ENCODE measurements at places on chromosomes 16 and 17.

GRCh38 chr17:57114085-57114673 lies 29.1 kb downstream of the AKAP1 start:
- DNase-seq = peak; percentile 46

GRCh38 chr16:12002447-12003006 lies 26.0 kb downstream of the SNX29 start:
- no peak for DNase-seq

DNA sequence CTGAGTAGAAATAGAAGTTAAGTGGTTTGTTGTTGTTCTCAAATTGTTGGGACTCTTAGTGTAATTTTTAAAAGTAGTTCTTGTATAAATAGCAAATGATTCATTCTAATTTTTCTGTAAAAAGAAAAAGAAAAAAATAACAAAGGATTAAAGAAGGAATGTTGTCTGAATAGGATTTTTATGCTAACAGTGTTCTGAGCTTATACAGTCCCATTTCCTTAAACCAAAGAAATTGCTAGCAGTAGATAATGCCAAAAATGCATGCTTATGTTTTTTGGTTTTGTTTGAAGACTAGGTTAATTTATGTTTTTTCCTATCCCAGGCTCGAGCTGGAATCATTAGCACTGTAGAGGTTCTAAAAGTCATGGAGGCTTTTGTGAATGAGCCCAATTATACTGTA lies 44.7 kb upstream of the KPNB1 start:
- DNase-seq = no peak

GRCh38 chr17:19768046-19768782 lies 20.1 kb upstream of the ALDH3A1 start:
- DNase-seq = no peak

DNA sequence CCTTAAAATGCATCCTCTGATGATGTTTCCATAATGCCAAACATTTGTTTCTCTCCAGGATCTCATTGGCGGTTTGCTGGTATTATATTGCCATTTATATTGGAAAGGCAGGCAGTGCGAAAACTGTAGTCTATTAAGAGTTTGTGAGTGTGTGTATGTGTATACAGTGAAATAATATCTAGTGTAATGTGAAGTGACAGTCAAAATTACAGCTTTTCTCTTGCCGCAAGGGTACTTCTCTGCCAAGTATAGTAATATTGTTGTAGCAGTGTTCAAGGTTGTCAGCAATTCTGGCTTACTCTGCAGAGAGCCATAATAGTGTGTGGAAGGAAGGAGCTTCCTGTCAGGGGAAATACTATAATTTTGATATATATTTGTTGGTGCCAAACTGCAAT lies 178.6 kb downstream of the WWOX start:
- DNase-seq = no peak

GRCh38 chr16:31561426-31562233 lies 33.9 kb downstream of the AHSP start:
- DNase-seq = no peak

DNA sequence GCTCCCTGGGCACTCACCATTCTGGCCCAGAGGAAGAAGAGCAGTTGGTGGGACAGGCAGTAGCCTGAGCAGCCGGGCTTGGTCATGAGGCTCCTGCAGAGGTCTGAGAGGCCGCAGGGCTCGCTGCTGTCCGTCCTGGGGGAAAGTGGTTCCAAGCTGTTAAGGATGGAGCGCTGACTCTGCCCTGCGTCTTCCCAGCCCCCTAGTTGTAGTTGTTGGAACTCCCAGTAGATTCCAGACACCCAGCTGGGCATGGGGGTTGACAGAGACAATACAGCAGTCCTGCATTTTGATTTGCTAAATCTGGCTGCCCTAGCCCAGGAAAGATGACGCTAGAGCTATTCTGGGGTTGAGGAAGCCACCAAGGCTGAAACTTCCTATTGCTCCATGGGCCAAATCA lies 7.3 kb downstream of the C16orf89 start:
- DNase-seq = no peak

GRCh38 chr17:17104494-17104893 lies 62.2 kb downstream of the MPRIP start:
- no peak for DNase-seq

DNA sequence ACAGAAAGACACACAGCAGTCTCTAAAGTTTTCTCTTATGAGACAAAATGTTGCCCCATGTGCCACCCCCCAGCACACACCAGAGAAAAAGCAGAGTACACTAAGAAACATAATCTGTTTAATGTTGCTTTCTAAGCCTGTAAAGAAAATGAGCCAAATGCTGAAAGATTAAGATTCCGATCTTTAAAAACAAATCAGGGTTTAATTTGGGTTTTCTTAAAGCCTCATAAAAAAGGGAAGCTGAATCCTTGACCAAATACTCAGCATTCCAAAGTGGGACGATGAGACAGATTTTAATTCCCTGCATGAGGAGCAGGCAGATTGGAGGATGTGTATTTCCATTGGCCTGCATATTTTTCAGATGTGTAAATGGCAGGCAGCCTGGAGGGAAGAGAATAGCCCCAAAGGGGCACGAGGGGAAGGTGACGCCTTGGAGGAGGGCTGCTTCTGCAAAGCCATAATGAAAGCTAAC lies 118.4 kb downstream of the COPRS start:
- no peak for DNase-seq

- no peak for DNase-seq
These were observed 957 bp downstream of the OXLD1 start for GRCh38 chr17:81665205-81666091.

DNA sequence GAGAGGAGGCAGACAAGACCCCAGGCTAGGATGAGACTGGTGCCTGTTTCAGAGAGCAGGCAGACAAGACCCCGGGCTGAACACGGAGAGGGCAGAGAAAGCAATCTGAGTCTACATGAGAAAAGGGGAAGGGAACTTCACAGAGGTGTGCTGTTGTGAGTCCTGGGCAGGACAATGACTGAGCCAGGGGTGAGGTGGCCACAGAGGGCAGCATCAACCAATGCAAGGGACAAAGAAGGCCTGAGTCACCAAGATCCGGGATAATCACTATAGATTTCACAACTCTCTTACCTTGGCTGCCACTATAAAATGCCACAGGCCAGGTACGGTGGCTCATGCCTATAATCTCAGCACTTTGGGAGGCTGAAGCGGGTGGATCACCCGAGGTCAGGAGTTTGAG lies 89.0 kb downstream of the SLC39A11 start:
- no peak for DNase-seq

DNA sequence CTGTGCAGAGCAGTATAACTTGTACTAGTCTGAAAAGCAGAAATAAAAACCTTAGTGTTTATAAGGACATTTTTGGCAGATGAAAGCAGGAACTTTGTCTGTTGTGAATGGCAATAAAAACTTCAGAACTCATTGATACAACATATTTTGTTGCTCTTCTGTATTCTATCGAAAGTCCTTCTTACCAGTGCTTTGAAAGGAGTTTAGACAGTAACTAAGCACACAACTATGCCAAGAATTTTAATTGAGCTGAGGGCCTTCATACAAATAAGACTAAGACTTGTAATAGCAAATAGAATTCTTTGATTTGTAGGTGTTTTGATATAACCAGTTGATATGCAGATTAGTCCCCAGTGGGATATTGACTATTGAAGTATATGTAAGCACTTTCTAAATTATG lies 308.4 kb downstream of the ZFHX3 start:
- no peak for DNase-seq

GRCh38 chr17:56593086-56593645 lies 333 bp upstream of the NOG start:
- no peak for DNase-seq

- DNase-seq = no peak
These were observed 816.2 kb upstream of the SOX9 start for GRCh38 chr17:71304498-71305158.

GRCh38 chr17:39861235-39861634 lies 2.9 kb downstream of the IKZF3 start:
- no peak for DNase-seq

DNA sequence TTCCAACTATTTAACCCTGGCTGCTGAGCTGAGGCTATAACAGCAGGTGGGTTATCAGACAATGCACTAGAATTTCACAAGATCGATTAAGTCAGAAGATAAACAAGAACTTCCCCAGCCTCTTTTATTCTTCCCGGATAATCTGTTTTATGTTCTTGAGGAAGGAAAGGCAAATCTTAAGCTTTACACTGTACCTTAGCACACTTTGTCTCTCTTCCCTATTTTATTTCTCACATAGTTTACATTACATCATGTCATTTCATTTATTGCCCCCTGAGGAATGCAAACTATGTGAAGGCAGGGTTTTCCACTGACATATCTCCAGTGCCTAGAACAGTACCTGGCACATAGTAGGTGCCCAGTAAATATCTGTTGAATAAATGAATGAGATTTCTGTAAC lies 139.6 kb downstream of the SKAP1 start:
- no peak for DNase-seq

DNA sequence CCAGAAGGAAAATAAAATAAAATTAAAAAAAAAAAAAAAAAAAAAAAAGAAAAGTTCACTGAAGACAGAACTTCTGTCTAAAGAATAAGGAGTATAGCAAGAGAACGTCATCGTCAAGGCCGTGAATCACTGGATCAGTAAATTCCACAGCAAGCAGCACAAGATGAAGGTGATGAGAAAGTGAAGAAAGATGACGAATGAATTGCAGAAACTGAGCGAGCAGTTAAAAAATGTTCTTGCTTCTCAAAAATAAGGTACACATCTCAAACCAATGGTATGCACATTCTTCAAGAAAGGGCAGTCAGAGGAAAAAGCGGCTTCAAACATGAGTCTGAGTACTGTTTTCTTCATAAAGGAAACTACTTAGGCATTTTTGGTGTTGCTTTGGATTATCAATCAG lies 104.7 kb downstream of the SMG6 start:
- no peak for DNase-seq
